AG04450 (cell line): ENCODE measurements at places on chromosomes 3 and 15.

DNA sequence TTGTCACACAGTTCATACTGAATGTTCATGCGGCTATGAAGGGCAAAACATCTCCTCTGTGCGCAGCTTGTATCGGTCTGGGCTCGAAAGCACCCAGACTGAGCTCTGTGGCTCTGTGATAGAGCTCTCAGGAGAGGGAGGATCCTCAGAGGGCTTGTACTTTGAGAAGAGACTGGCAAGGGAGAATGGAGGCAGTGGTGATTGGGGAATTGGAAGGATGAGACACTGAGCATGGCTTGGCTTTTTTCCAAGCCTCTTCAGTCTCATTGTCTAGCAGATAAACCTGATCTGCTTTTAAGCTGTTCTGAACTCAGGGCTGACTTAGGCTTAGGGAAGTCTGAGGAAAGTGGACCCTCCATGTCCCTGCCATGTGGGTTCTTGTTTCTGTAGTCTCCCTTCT, 43.0 kb downstream of the RAD54L2 start:
- DNase-seq, result no peak

DNA sequence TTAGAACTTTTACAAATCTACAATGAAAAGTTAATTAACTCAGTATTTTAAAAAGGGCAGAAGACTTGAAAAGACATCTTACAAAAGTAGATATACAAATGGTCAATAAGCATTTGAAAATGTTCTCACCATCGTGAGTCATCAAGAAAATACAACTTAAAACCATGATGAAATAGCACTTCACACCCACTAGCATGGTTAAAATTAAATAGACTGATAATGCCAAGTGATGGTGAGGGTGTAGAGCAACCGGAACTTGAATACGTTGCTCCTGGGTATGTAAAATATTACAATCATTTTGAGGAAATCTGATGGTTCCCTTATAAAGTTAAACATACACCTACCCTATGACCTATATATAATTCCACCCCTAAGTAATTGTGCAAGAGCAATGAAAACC, 319.8 kb upstream of the UMPS start:
- DNase-seq, result no peak

DNA sequence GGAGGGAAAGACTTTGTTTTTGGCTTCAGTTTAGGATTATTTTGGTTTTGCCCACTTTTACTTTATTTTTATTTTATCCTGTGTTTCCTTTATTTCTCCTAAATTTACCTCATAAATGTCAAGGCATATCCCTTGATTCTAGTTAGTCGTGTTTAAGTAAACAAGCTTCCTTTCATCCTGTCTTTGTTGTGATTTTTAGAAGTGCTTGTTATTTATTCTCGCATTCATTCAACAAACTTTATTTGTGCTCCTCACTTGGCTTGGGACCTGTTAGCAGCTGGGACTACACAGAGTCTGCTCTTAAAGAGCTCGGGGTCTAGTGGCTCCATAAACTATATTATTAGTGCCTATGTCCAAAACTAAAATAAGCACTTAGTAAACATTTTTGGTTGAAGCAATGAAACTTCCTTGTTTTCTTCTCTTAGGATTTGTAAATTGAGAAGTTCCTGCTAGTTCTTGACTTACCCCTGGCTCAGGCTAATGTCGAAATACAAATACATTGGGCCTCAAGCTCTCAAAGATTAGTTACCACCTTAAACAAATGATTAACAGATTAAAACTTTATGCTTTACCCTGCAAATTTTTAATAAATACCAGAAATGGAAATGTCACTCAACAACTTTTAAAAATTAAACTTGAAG, 19.0 kb upstream of the DMXL2 start:
- DNase-seq, result no peak

GRCh38 chr15:42984493-42985034, 64.0 kb upstream of the TTBK2 start:
- DNase-seq, result no peak

DNA sequence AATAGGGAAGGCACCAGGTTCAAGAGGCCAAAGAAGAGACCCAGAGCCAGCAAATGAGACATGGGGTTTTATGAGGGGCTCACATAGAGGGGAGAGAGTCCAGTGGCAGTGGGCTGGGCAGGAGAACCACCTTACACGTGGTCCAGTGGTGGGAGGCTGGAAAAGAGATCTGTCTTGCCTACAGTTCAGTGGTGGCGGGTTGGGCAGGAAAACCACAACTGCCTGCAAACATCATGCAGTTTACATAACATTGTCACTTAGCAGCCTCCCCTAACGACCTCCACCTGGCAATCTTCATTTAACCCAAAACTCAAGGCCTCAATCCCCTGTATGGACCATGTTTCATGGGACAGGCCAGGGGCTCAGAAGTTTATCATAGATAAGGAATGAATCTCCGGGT, 29.1 kb downstream of the CRYGS start:
- DNase-seq, result no peak

- no peak for DNase-seq
These were observed 106.0 kb upstream of the MRPL3 start for GRCh38 chr3:131608741-131609140.

GRCh38 chr3:27794211-27794610, 72.1 kb upstream of the EOMES start:
- no peak for DNase-seq

- DNase-seq, result no peak
These were observed 12.4 kb upstream of the IREB2 start for GRCh38 chr15:78425643-78426042.

GRCh38 chr3:58041182-58041825, 33.1 kb downstream of the FLNB start:
- no peak for DNase-seq

GRCh38 chr3:137514853-137515252, 249.3 kb upstream of the SOX14 start:
- no peak for DNase-seq

DNA sequence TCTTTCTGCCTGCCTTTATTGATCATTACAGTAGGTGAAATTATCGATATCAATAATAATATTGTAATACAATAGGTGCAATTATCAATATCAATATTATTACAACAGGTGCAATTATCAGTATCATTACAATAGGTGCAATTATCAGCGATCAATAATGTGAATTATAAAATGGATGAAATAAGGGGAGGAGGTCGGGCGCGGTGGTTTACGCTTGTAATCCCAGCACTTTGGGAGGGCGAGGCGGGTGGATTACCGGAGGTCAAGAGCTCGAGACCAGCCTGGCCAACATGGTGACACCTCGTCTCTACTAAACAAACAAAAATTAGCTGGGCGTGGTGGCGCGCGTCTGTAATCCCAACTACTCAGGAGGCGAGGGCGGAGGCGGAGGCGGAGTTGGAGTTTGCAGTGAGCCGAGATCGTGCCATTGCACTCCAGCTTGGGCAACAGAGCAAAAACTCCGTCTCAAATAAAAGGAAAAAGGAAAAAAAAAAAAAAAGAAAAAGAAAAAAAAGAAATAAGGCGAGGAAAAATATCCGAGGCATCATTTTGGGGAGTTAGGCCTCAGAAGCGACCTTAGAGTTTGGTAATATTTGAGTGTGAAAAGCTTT, 611 bp upstream of the BNIP2 start:
- DNase-seq, result no peak

DNA sequence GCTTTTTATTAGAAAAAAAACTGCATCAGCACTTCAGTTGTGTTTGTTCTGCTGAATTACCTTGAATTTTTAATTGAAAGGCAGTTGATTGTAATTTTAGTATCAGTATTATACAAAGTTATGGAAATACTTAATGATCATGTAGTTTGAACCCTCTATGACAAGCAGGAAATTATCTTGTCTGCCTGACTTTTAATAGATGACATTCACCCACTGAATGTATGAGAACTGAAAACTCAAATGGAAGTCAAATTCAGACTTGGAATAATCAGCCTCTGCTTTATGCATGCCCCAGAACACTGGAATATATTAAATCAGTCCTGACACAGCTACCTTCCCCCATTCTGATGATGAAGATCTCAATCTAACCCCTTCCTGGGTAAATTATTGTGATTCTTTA, 73.5 kb downstream of the SLC49A4 start:
- DNase-seq, result no peak

DNA sequence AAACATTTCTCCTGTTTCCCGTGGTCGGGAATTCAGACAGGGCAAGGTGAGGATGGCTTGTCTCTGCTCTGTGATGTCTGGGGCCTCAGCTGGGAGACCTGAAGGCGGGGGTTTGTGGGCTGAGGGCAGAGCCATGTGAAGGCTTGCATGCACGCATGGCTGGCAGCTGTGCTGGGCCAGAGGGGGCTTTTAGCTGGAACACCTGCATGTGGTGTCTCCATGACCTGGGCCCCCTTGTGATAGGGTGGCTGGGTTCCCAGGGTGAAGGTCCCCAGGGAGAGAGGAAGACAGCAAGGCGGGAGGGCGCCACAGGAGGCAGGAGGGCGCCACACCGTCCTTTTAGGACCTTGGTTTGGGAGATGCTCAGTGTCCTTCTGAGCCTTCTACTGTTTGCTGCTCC, 101.6 kb upstream of the PRR23E start:
- DNase-seq, result no peak

DNA sequence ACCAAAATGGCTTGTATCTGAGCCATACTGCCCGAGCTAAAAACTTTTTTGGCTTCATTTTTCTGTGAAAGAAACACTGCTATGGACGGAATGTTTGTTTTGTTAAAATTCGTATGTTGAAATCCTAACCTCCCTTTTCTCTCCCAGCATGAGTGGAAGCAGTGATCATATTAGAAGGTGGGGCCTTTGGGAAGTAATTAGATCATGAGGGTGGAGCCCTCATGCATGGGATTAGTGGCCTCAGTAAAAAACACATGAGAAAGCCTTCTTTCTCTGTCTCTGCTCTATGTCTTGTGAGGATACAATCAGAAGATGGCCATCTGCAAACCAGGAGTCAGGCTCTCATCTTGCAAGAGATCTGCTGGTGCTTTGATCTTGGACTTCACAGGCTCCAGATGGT, 7.4 kb upstream of the FNDC3B start:
- no peak for DNase-seq

GRCh38 chr3:157127268-157127667, 32.7 kb downstream of the CCNL1 start:
- no peak for DNase-seq

GRCh38 chr3:187999821-188000220, 154.1 kb upstream of the LPP start:
- DNase-seq, result no peak

GRCh38 chr3:134753999-134754742, 40.9 kb upstream of the EPHB1 start:
- DNase-seq, result no peak

GRCh38 chr3:83934192-83935021, 1024.4 kb upstream of the CADM2 start:
- DNase-seq, result no peak

DNA sequence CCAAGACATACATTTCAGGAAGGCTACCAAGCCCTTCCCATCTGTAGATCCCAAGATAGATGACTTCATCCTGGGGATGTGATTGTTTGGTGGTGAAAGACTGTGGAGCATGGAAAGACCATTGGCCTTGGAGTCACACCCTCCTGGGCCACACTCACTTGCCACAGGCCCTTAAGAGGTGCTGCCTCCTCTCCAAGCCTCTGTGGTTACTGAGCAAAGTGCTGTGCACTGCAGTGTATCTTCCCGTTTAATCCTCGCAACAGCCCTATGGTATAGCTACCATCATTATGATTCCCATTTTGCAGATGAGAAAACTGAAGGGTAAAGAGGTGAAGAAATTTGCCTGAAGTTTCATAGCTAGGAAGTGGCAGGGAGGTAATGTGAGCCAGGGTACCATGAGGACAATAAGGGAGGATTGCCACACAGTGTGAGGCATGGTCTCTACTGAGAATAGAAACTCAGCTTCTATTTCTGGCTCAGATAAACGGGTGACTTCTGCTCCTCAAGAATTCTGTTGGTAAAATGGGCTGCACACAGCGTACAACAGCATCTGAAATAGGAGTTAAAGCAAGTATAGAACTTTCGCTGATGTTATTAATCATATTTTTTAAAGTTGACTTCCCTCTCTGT, 23.9 kb upstream of the RHO start:
- no peak for DNase-seq

DNA sequence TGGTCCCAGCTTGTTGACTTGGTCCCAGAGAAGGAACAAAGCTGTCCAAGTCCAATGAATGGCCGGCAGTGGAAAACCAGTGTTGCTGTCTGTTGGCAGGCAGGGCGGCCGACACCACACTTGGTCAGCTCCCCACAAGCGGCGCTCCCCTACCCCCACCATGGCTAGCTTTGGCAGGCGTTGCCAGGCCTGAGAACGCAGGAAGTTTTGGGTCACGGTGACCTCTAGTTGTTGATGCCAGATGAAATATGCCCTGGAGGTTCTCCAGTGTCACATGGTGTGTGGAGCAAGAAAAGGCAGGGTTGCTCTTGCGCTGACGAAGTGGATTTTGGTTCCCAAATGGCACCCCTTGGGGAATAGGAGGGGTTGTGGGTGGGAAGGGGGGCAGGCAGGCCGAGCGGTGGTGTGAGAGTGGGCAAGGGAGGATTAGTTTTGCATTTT, 72.7 kb upstream of the TPRG1 start:
- no peak for DNase-seq

- DNase-seq, result no peak
These were observed 194.4 kb downstream of the KBTBD8 start for GRCh38 chr3:67192466-67192865.

DNA sequence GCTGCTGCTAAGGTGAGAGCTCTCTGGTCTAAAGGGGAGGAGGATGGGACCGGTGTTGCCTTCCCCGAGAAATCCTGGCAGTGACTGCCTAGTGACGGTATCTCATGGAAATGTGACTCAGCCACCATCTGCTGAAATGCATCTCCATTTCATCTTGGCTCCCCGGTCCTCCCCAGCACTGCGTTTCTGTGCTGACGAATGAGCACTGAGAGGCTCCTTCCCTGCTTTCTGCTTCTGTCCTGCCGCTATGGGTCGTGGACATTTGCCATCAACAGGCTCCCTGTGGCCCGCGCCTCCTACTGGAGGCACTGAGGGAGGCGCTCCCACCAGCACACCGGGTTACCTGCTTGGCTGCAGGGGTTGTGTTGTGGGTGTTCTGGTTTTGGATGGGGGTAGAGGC, 13.5 kb upstream of the SEC13 start:
- DNase-seq, result no peak

DNA sequence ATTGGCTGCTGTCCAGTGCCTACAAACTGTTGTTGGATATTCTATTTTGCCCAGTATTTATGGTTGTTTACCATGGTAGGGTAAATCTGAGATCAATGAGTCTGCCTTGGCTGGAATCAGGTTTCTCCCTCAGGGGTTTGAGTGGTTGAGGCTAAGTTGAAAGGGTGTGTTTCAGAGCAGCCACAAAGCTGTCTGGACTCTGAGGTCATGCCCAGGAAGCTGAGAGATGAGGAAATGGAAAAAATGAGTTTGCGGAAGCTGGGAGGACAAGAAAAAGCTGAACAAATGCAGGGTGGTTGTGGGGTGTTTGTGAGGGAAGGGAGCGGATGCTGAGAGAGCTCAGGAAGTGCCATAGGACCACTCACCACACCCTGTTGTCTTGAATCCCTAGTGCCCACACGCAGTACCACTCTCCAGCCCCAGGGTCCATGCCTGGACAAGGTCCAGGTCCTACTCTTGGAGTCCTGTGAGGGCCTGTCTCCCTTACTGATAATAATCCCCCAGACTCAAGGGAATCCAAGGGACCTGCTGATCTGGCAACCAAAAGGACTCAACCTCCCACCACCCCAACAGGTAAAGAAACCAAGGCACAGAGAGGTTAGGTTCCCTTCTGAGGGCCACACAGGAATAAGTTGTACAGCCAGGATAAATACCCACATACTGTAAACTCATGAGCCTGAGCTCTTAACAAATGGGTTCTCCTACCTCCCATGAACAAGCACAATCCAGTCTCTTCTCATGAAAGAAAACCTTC, 81.6 kb downstream of the PPCDC start:
- peak; percentile 45 for DNase-seq

- DNase-seq, result no peak
These were observed 90.2 kb downstream of the GHSR start for GRCh38 chr3:172357850-172358754.

- DNase-seq, result no peak
These were observed 822 bp downstream of the ZNF385D start for GRCh38 chr3:21750080-21750696.
